ENCODE measurements at places on chromosomes 6 and 20.

DNA sequence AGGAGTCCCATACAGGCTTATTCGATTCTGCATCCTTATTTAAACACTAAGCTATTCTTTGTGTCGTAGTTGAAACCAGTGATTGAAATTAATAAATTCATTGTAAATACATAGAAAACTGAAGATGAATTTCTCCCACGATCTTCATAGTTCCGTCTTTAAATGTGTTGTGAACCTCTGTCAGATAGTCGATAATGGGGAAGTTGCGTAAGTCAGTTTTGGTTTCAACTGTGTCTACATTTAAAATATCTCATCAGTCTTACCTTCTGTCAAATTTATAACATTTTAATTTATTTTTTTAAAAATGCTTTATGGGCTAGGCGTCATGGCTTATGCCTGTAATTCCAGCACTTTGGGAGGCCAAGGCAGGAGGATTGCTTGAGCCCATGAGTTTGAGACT lies 12.7 kb downstream of the STX11 start:
- DNase-seq: no peak

DNA sequence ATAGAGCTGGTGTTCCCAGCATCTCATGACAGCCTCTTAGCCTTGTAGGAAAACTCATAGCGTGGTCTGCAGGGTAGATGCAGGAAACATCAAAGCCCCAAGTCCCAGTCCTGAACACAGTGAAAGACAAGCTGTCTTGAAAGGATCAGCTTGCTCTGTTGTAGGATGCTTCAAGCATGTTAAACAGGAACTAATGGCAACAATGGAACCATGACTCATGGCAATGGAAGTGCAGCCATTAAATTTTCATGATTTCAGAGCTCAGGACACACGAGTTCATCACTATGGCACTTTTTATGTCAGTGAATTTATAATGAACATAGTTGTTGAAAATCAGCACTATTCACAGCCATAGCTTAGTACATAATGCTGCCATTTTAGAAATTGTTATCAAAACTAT lies 367.7 kb downstream of the KIF16B start:
- no peak for DNase-seq

DNA sequence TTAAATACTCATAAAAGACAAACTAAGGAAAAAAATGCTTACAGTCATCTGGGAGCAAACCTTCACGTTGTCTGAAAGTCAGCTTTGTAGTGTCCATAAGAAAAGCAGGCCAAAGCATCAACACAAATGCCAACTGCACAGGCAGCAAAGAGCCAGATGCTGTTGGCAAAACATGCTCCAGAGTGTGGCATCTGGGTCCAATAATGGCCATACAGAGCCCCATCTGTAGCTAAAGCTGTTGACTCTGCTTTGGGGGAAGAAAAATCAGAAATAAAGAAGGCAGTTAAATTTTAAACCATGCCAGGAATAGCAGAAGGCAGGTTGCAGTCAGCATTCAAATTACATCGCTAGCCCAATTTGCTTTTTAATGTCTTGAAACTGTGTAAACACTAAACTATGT lies 776.3 kb downstream of the EYS start:
- no peak for DNase-seq

DNA sequence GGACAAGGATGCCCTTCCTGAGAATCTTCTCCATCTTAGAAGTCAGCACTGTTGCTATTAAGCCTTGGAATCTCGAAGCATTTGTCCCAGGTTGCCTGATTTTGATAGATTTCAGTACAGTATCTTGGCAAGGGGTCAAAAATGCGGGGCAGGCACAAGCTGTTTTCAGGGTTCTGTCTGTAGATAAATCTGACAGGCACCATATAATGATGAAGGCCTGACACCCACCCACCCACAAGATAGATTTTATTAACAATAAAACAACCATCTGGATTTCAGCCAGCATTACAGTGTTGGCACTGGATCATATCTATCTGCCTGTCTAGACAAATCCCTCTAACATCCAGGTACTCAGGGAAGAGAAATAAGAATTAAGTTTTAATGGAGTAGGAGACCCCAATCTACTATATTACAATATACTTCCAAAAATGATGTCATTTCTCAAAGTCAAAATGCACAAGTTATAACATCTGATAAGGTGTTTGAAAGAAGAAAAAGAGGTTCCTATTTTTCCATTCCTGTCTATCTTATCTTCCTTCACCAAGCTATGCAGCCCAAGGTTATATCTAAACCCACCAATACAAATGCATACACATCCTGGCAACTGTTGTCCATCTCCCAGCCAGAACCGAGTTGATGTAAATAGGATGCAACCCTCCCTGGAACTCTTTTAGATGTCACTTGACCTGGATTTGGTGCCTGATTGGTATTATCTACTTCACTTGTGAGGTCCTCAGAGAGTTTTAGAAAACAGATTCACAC lies 10.7 kb downstream of the NEDD9 start:
- no peak for DNase-seq

GRCh38 chr6:106792536-106793236 lies 163.3 kb downstream of the QRSL1 start:
- DNase-seq: no peak

DNA sequence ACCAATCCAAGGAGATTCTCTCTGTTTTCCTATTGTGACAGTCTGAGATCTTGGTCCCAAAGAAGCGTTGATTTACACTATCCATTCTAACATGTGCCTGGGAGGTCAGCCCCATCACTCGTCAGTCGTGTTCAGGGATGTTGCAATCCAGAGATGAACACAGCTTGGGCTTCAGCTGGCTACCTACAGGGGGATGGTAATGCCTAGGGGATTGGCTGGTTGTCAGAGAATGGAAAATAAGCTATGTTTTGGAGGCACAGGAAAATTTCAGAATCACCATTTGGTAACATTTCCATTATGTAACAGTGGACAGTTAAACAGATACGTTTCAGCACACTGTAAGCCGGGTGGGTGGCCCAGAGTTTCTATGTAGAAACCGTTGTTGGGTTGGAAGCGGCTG lies 147.1 kb upstream of the RALGAPA2 start:
- DNase-seq: no peak

GRCh38 chr20:5715071-5715841 lies 34.9 kb upstream of the SHLD1 start:
- no peak for DNase-seq

DNA sequence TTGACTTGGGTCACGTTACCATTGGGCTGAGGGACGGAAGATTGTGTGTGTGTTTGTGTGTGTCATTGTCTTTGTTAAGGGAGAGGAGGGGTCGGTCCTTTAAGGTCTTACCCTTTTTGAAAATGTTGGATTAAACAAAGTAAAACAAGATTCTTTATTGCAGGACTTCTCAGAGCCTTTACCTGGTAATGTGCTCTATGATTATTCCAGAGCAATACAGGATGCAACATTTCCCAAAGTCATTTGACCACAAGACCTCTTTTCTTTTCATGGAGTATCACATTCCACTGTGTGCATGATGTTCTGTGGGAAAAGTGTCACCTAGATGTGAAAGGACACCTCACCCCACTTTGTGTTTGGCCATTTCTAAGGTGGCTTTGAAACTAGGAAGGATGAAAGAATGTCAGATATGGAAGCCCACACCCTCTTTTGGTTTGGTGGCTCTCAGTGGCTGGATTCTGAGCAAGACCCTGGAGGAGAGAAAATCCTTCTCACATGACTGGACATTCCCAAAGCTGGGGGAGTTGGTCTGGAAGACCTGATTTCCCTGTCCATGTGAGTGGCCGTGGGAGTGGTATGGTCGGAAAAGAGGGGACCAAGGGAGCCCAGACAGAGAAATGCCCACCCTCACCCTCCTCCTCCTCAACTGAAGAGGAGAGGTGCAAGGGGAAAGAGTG lies 18.2 kb upstream of the ZNF831 start:
- no peak for DNase-seq

DNA sequence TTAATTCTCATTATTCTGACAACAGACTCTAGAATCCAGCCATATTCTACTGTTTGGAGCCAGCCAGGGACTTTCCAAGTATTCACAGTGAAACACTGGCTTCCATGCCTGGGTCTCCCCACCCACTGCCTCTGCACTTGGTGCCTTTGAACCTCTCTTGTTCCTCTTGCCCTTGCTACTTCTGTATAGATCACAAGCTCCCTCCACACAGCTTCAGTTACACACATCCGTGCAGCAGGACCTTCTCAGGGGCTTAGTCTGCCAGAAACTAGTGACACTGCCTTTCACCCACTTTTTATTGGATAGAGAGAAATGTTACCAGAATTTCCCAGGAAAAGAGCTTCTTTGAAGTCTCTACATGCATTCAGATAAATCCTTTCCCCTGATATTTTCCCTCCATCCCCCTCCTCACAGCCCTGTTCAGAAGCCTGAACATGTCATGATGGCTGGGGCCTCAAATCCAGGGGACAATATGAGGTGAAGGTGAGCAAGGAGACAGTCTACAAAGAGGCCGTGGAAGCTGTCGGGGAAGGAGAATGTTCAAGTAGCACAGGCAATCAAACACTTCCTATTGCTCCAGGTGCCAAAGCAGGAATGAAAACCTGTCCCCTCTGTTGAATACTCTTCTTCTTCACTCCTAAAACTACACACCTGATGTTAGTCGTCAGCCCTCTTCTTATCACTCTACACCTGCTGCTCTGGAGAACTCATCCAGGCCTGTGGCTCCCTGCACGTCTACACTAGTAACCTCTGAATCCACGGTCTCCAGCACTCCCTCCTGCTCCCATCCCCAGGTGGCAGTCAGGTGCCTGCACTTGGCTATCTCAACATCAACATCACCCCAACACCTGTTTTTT lies 20.2 kb upstream of the HLA-DOA start:
- no peak for DNase-seq

GRCh38 chr6:69732640-69733039 lies 64.2 kb downstream of the LMBRD1 start:
- no peak for DNase-seq

Data from activated CD4-positive, alpha-beta T cell treated with anti-CD3 and anti-CD28 coated beads, Interleukin-2, amount 50 U/mL, for 4 hours (primary cell).